ENCODE measurements at places on chromosomes 2 and 18.
A peak's percentile ranks its signal among the peaks of the same experiment; 100 is the strongest.

- no peak for DNase-seq
Measured at GRCh38 chr2:202091476-202091875, 18.4 kb downstream of the KIAA2012 start.

- no peak for DNase-seq
Measured at GRCh38 chr2:212228743-212229171, 309.8 kb downstream of the ERBB4 start.

- no peak for DNase-seq
Measured at GRCh38 chr2:127194447-127194846, 25.7 kb downstream of the CYP27C1 start.

- no peak for DNase-seq
Measured at GRCh38 chr18:448116-448790, 52.2 kb downstream of the COLEC12 start.

- DNase-seq: peak; percentile 68
Measured at GRCh38 chr2:71995067-71995665, 152.5 kb downstream of the CYP26B1 start.

GRCh38 chr2:106899786-106900530 lies 14.0 kb upstream of the ST6GAL2 start:
- no peak for DNase-seq

DNA sequence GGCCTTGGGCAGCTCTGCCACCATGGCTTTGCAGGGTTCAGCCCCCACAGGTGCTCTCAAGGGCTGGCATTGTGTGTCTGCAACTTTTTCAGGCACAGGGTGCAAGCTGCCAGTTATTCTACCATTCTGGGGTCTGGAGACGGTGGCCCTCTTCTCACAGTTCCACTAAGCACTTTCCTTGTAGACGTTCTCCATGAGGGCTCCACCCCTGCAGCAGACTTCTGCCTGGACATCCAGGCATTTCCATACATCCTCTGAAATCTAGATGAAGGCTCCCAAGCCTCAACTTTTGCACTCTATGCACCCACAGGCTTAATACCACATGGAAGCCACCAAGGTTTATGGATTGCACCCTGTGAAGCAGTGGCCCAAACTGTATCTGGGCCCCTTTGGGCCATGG lies 91.0 kb upstream of the RND3 start:
- DNase-seq: no peak

DNA sequence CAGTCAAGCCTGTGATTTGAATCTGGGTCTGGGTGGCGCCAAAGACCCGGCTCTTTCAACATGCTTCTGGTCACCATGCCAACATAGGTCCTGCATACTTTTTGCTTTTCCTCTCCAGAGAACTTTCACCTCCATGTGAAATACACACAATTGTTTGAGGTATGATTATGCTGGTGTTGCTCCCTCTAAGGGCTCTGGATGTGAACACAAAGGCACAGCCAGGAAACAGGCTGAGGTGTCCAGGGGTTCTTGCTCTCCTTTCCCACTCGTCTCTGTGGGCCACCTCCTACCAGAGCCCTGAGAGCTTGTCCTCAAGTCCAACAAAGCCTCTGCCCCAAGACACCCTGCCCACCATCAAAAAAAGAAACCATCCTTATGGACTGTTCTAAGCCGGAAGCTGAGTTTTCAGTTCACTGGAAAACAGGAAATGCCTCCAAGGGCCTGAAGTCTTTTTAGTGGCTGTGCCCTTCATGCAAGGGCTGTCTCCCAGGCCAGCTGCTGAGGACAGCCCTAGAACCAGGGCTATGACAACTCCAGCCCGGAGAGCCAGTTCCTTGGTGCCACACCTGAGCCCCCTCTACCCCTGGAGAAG lies 100.2 kb upstream of the EPAS1 start:
- DNase-seq: no peak

GRCh38 chr2:166417669-166418068 lies 41.9 kb upstream of the SCN9A start:
- peak; percentile 5 for DNase-seq

Data from GM03348 (cell line).